ENCODE measurements at places on chromosomes 6 and 20.

- DNase-seq = no peak
Observed at GRCh38 chr20:49915118-49915379, 280 bp downstream of the SPATA2 start.

- no peak for DNase-seq
Observed at GRCh38 chr6:39378175-39378959, 55.9 kb upstream of the KCNK16 start.

DNA sequence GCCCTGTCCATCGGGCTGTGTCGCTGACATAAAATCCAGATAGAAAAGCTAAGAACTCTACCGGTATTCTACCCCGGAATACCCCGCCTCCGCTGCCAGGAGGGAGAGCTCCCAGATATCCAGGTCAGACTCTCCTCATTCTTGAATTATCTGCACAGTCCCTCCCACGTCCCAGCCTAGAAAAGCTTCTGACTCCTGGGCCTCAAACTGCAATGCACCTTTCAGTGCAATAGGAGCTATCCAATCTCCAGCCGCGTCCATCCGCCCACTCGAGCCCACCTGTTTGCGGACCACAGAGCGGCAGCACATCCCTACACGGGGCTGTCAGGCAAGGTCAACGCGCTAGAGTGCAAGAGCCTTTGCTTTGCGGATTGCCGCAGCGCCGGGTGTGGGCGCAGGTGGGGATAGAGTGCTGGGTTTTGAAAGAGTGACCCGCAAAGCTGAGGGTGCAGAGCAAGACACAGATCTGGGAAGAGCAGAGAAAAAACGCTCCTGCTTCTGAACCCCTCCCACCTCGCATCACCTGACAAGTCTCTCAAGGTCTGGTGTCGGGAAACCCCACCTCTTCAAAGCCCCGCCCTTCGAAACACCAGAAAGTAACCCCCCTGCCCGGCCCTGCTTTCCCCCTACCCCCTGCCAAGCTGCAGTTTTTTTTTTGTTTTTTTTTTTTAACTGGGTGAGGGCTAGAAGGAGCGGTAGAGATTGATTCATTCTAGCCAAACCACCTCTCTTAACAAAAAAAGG is 1.3 kb downstream of the TAPBP start:
- DNase-seq = peak; percentile 46

GRCh38 chr20:37907677-37908401 is 4.9 kb downstream of the VSTM2L start:
- DNase-seq = no peak

DNA sequence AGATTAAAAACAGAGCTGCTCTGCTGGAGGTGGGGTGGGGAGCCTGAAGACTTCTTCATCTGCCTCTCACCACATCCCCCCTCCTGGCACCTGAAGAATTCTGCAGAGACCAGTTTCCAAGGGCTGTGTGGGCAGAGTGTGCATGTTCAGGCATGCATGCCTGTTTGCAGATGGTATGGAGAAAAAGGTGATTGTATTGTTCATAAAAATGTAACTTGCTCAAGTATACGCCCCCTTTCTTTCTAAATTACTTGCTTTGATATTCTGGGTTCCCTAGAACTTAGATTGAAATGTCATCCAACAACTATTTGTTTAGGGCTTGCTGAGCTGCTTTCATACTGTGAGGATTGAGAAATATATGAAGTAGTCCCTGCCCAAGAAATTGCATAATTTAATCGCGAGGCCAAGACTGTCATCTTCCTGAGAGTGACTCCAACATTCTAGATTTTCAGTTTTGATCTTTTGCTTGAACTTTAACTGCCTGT is 83.6 kb downstream of the LCA5 start:
- peak; percentile 44 for DNase-seq

DNA sequence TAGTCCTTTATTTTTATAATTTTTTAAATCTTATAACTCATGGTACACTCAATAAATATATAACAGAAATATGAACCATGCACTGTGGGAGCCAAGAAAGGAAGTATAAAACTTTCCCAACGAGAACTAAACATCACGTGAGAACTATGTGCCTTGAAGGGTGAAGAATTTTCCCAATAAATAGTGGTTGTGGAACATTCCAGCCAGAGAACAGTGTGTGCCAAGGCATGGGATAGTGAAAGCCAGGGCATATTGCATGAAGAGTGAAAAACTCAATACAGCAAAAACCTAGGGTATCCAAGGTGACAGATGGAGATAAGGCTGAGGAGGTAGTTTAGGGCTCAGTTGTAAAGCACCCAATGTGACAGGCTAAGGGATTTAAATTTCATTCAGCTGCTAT is 86.1 kb downstream of the SIM1 start:
- no peak for DNase-seq

- DNase-seq = no peak
Observed at GRCh38 chr6:37931066-37931465, 111.5 kb downstream of the ZFAND3 start.

DNA sequence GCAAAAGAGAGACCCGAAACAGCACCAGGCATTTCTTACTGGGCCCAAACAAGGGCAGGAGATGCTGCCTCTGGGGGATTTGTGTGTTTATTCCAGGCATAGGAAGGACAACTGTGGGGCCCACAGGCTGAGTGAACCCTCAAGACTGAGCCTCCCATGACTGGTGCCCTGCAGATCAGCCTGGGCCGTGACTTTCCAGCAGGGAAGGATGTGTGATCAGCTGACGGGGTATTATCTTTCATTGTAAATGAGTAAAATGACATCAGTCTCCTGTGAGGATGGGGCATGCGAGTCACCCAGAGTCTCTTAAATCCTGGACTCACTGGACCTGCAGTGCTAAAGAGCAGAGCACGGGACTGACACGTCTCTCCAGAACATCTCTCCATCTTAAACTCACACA is 3.9 kb upstream of the TEAD3 start:
- DNase-seq = no peak

DNA sequence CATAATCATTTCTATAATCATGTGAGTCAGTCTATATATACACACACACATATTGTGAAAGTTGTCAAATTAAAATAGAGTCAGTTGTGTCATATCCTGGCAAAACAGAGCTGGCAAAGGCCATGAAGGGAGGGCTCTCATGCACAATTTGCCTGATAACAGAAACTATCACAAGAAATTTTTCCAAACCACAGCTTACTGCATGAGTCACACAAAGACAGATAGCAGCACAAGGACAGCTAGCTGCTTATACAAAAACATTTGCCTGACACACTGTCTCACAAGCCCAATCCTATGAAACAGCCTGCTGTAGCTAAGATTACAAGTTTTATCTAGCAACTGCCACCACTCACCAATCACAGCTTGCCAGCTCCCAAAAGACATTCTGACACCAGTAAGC is 848.5 kb upstream of the MAN1A1 start:
- peak; percentile 90 for DNase-seq

- DNase-seq = peak; percentile 62
Observed at GRCh38 chr6:30557683-30557981, 537 bp downstream of the PRR3 start.

DNA sequence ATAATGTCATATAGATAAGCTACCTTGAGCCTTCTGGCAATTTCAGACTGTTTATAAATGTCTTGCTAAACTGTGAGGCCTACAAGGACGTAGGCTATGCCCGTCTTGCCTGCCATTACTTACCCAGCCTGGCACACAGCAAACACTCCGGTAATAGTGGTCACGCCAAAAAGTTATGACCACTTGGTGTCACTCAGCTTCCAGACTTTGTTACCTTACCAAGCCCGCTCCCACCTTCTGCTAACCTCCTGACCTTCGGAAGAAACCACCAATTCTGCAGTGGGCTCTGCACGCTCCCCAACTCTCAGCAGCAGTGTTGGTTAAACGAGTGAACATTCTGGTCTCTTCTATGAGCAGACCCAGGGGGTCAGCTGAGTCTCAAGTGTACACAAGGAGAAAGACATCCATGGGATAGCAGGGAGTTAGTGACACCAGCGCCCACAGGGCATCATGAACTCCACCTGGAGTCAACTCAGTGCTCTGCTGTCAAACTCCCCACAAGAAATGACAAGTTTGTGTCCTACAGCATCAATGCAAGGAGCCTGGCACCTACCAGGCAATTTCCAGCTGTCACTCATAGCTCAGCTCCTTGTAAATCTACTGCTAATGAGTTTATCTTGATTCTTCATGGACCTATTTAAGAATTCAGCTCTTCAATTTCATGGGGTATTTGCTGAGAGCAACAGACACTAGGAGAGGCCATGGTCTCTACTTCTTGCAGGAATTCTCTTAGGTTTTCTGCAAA is 119.9 kb downstream of the TTLL2 start:
- no peak for DNase-seq

DNA sequence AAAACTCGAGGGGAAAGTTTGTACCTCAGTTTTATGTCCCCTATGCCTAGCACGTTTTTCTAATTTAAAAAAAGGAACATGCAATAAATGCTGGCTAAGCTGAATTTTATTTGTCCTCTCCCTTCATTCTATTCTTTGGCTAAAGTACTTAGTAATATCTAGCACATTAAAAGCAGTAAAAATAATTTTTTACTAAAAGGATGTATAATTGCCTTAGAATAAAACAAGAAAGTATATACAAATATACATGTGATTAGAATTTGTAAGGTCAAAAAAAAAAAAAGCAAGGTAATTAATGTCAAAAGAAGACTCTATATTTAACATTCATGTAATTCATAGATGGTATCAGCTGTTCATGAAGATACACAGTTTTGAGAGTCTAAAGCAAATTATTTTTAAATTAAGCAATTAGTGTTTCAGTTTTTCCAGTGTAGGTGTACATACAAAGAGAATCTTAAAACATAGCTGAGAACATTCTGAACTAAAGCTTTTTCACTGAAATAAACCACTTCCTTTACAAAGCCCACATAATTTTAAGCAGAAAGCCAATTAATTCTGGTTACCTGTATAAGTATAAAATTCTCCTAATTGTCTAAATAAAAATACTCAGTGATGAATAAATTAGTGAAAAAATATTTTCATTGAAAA is 32.4 kb downstream of the HBS1L start:
- no peak for DNase-seq

GRCh38 chr6:14321992-14322772 is 204.6 kb downstream of the CD83 start:
- no peak for DNase-seq

- no peak for DNase-seq
Observed at GRCh38 chr6:6783721-6784120, 195.2 kb downstream of the LY86 start.

All from MV-4-11 (cell line).